ENCODE measurements at places on chromosomes 7 and 10.
A peak's percentile ranks its signal among the peaks of the same experiment; 100 is the strongest.

DNA sequence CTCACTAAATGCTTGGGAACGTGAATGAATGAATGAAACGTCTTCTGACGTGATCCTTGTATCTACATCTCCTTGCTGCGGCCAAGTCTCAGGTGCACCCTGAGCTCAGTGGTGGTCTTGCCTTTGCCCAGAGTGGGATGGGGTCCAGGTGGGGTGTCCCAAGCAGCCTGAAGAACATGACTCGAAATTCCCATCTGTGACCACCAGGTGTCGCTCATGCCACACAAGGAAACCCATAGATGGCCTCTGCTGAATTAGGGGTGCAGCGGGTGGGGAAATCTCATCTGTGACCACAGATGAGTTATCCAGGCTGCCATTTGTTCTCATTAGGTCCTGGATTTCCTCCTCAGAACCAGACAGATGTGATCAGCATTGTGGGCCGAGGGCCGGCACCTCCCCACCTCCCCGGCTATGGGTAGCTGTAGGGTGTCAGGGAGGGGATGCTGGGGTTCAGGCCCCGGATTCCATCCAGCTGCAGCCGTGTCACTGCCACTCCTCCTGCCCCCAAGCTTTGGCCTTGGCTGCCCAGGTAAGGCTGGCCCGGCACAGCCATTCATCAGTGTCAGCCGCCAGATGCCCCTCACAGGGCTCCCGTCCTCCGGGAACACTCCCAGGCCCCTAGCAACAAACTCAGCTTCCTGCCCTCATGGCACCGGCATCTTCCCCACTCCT lies 21.0 kb upstream of the GNA12 start:
- DNase-seq, result peak; percentile 78

DNA sequence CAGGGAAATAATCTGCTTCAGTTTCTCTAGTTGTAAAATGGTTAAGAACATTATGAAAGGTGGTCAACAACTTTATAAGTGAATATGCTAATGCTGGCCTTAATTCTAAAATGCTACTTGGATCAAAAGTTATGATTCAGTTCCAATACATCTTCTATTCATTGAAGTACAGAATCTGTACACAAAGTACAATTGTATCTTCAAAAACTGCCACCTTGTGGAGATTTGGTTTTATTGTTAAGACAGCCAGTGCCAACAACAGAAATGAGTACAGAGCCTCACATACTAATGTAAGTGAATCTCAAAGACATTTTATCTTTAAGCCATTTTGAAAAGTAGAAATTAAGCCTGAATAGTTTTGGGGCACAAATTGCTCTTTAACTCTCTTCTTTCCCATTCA lies 194.0 kb downstream of the CFTR start:
- no peak for DNase-seq

- DNase-seq, result peak; percentile 83
Measured at GRCh38 chr7:101058355-101058754, 26.9 kb upstream of the TRIM56 start.

DNA sequence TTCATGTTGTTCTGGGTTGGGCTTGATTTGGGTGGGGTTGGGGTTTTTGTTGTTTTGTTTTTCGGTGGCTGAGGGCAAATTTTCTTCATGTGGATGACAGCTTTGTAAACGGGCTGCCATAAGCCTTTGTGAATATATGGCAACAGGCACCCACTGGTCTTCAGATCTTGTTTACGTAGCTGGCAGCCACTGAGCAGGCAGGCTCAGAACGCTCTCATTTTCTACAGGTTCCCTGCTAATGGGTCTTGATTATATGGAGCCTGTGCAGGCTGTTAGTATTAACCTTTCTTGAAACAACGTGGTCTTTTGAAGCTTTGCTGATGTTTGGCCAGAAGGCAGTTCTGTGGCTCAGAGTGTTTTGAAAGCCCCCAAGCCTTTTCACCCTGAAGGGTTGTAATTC lies 199.7 kb downstream of the TNS3 start:
- no peak for DNase-seq

DNA sequence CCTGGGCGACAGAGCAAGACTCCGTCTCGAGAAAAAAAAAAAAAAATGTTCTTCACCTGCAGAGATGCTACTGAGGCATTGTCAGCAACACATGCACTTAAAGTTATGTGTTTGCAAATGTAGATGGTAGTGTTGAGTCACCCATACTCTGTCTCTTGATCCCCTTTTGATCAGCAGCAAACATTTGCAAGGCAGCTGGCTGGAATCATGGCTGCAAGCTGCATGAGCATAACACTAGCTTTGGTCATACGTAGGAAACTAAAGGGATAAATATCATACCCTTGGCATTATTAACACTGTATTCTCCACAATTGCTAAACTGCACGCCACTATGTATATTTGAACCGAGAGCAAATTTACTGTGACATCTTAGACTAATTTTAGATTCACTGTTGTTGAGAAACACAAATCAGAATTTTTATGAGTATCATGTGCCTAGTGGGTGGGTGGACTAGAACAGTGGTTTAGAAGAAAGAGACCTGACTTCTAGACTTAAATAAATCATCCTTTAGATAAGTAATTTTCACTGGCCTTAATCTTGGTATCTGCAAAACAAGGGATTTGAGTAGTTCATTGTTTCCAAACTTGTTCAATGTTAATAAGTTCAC lies 229.3 kb upstream of the MEOX2 start:
- DNase-seq, result no peak

DNA sequence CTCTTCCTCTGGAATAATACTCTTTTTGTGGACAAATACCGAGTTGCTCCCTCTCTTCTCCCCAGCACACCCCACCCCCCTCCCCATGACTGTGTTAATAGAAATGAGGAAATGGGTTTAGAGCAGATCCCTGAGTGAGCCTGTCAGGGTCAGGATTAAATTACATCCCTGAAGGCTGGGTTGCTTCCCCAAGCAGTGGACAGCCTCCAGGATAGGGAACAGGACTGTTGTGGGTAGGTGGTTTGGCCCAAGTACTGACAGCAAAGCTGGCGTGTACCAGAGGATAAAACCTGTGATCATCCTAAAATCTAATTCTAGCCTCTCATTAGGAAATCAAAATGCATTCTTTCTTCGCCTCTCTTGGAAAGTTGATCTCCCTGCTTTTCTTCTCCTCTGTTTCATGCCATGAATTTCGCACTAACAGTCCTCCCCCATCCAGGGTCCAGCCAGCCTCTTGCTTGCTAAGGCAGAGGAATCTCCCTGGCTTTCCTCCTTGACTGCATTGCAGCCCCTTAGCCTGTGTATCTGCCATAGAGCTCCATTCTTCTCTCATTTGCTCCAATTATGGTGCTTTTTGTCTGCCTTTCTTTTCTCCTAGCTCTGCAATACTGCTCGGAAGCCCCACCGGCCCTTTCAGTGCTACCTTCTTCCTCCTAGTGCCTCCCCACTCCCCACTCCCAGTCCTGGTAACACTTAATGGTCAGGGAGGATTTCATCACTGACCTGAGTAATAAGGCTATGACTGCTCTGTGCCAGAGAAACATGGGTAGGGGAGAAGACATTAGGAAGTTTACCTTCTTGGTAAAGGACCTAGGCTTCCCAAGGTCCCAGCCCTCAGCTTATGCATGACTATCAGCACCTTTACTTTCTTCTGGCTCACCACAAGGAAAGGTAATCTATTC lies 8.4 kb downstream of the LRRC4 start:
- DNase-seq, result peak; percentile 34

DNA sequence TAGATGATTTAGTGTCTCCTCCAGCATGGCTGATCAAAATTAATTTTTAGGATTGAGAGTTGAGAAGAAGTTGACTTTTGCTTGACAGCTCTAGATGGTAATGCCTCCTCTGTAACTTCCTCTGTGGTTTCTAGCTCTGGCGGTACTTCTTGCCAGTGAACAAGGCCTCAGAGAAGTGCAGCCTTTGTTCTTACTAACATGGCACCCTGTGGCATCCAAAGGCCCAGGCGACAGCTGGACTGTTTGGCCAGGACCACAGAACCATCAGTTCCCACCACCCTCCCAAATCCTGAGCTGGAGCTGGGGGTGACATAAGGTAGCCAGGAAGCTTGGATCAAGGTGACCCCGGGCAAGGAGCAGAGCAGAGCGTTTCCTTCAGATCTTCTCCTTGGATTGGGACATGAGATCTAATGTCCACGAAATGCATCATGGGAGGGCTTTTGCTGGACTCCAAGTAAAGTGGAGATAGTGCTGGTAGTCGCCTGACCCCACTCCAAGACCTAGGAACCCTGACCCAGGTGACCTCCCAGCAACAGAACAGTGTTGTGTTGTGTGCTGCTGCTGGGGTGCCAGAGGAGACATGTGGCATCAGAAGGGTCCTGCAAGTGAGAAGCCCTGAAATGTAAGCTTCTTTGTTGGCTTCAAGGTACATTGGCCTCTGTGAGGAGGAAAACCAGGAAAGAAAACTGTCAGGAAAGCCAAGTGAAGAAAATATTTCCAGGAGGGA lies 41.8 kb downstream of the APBB1IP start:
- DNase-seq, result peak; percentile 44

DNA sequence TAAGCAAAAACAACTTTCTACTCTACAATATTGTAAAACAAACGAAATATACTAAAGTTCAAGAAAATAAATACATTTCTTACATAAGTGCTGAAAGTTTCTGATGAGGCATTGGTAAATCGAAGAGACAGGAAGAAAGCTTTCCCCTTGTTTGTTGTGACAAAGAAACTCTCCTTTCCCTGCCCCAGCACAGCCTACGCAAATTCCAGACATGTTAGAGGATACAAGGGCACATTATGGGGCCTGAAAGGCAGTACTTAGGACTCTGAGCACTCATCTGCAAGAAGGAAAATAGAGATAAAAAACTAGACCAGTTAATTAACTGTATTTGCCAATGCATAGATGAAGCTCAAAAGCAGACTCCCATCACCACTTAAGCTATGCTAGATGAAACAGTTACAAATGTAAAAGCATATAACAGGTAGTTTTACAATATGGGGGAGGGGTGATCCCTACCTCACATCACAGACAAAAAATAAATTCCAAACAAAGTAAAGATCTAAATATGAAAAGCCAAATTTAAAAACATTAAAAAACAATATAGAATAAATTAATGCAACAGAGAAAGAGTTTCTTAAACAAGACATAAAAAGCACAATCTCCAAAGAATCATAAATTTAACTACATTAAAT lies 21.8 kb downstream of the ARHGAP19 start:
- no peak for DNase-seq

DNA sequence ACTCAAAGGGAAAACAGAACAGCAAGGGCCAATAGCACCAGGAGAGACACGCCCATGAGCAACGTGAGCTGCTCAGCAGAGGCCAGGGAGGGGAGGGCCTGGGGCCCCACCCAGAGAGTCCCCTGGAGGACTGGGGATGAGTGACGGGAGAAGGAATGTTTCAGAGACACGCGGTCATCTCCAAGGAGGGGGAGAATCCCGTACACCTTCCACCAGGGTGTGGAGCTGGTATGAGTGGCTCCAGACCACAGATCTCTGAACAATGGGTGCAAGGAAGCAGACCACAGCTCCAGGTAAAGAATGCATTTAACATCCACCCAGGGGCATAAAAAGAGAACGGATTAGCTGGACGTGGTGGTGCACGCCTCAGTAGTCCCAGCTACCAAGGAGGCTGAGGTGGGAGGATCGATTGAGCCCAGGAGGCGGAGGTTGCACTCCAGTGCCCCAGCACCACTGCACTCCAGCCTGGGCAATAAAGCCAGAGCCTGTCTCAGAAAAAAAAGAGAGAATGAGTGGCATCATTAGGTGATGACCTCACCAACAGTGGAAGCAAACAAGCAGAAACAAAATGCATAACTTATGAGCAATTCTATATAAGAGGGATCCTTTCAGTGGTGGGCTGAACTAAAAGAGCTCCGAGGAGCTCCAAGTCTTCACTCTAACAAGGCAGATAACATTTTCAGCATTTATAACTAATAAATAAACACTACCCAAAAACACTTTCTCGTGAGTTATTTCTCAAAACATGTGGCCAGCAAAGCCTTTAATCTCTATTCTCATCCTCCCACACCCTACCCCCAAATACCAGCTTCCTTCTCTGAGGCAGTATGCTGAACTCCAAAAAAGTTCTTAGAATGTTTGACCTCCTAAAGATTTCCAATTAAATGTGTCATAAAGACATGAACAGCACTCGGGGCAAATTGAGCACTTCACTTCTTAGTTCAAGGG lies 12.5 kb downstream of the PSAP start:
- peak; percentile 52 for DNase-seq

- DNase-seq, result no peak
Measured at GRCh38 chr7:99615989-99616358, 772 bp upstream of the ZSCAN25 start.

DNA sequence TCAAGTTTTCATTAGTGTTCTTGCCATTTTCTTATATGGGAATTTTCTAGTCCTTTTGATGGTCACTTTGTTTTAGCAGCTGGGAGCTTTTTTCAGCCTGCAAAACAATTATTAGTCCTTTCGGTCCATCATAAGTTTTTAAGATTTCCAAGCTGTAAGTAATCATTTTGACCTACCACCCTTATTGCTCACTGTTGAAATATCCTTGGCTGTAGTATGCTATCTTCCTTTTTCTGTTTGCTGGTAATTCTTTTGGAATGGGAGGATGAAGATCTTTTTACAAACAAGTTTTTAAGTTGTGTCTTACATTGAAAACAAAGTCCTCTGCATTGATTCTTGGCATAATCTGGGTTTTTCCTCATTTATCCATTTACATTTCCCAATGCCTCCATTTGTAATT lies 24.0 kb downstream of the BZW2 start:
- no peak for DNase-seq

DNA sequence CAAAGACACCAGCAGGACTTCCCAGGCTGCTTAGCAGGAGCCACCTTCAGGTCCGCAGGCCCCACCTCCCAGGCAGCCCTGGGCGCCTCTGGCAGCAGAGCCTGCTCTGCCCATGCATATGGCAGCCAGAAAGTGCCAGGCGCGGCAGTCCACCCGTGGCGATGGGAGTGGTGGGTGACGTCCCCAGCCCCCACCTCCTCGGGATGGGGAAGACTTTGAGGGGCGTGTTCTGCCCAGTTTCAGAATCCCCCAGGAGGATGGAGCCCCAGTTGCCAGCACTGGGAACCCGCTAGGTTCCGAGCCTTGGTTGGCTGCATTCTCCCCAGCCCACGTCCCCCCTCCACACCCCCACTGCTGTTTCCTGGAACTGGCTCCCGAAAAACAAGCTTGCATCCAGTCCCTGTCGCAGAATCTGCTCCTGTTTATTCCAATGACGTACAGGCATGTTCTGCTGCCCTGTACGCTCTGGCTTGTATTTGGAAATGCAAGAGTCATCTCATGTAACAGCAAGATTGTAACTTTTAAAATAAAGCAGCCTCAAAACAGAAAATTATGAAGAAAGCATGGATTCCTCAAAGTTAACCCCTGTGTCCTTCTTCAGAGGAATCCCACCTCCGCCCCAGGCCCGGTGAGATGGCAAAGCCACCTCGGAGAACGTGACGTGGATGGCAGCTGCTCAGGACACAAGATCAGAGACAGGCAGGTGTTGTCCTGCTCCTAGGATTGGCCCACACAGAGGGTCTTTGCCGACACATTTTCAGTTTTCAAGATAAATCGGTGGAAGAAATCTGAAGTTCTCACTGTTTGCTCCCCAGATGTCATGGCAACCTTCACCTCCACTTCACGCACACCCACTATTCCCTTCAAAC lies 87.8 kb upstream of the PPP2R2D start:
- DNase-seq, result no peak

Measured in suppressor macrophage treated with lipopolysaccharide for 1 hour (primary cell).